ENCODE measurements at places on chromosomes 2 and 18.

- DNase-seq: no peak
These were observed 29.0 kb upstream of the SLC35F6 start for GRCh38 chr2:26735097-26735496.

DNA sequence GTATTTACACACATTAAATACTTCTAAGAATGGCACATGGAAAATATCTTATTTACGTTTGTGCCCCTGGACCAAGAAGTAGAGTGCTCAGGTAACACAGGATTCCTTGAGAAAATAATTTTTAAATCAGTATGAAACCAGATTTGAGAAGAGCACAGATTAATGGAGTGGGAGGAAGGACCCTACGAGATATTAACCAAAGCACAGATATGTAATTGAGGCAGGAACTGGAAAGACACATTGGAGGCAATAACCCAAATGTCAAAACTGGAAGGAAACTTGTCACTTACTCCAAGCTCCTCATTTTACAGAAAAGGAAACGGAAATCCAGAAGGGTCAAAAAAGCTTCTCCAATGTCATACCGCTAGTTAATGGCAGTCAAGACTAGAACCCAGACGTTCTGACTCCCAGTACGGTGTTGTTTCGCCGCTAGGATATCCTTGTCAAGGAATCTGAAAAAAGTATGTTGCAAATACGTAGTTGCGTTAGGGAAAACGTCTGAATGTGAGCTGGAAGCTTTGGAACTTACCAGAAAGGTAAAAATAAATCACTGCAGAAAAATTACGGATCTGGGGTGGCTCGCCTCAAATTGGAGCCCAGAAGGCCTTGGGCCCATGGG, 634 bp downstream of the MTIF2 start:
- DNase-seq: no peak

DNA sequence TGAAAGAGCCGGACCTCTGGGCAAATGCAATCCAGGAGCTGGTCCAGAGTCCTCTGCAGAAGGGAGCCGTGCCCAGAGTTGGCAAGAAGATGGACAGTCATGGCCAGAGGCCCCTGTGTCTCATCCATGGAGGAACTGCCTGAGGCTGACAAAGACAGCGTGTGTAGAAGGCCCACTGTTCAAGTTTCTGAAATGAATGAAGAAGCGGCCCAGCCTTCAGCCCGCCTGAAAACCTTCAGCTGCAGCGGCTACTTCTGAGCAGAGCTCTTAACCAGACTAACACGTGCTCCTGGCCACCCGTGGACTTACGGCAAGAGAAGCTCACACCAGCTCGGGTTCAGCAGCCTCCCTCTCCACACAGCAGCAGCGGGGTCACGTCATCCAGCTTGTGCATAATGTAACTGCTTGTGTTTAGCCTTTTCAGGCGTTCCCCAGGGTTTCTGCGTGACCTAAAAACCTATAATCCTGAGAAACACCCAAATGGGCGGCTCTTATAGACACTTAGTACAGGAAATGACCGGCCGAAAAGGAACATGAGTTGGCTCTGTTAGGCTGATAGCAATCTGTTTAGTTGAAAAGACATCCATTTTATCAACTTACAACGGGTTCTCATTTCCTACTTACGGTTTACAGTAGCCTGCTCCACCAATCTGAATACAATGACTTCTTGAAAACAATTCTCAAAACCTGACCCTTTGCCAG, at the start of gene FAM124B:
TSS of gene FAM124B (minus strand) at position 467 of the 702 bp plus-strand sequence. CDS start at position 128, 339 bp downstream.
- no peak for DNase-seq

DNA sequence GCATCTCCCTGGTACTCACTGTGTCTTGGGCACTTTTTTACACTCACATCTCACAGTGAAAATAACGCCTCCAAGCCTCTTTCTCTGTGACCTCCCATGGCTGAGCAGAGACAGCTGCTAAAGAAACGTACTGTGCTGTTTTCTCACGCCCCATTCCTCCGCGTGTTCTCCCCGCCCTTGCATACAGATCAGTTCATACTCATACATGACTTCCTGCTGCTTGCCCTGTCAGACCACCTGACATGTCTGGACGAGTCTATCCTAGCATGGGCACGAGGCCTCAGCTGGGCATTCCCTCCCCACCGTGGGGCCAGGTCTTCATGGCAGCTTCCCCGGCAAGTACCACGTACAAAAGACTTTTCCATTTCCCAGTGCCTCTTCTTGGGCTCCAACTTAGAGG, 21.2 kb upstream of the IL1A start:
- no peak for DNase-seq

- DNase-seq: no peak
These were observed 15.2 kb upstream of the FAHD2A start for GRCh38 chr2:95387358-95387757.

DNA sequence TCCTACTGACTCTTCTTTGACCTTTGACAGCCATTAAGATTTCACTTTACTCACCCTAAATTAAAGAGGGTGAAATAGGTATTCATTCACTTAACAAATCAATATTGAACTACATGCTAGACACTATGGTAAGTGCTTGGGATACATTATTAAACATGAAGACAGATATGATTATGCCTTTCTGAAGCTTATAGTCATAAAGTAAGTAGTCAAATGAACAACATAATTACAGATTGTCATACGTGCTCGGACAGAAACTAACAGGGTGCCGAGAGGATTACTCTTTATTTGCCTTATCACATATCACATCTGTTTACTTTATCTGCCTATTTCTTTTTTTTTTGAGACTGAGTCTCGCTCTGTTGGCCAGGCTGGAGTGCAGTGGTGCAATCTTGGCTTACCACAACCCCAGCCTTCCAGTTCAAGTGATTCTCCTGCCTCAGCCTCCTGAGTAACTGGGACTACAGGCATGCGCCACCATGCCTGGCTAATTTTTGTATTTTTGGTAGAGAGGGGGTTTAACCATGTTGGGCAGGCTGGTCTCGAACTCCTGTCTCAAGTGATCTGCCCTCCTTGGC, 9.8 kb downstream of the ACVR2A start:
- no peak for DNase-seq

DNA sequence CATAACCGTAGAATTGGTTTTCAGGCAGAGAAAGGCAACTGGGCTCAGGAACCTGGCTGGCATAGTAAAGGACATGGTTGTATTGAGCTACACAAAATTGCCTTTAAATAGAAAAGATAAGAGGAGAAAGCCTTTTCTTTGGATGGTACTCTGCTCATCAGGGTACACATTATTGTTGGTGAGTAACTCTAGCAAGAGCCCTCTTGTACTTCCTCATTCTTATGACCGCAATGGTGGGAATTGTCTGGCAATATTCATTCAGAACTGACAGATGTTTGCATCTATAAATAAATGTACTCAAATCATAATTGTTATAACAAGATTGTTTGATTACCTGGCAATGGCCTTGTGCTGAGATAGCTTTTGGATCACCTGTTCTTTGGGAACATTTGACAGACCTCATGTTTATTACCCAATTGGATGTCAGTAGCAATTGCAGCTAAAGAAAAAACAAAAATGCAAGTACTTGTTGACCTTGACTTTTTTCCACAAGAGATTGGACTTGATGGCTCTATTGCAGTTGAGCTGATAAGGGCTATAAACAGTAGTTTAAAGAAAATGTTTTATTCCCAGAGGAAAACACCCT, 43.9 kb downstream of the MEIS1 start:
- DNase-seq: no peak

DNA sequence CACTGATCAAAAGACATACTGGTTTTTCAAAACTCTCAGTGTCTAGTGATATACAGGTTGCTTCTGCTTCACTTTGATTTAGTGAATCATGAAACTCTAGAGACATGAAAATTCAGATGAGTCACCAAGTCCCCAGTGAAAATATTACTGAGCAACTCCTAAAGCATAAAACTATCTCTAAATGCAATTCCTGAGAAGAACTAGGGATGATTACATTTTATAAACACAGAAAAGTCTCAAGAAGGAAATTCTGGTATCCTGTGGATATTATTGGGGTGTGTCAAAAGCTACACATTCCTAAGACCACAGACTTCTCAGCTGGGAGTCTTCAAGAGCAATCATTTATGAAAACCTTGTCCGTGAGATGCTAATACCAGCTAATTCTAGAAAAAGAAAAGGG, 9.7 kb downstream of the LRRTM4 start:
- DNase-seq: no peak

GRCh38 chr2:196337208-196337953, 166.0 kb upstream of the STK17B start:
- DNase-seq: peak; percentile 21

GRCh38 chr2:20728114-20728758, 61.3 kb downstream of the GDF7 start:
- DNase-seq: no peak

GRCh38 chr2:10535703-10536102, 87.6 kb upstream of the ODC1 start:
- DNase-seq: peak; percentile 55

GRCh38 chr2:190325588-190325987, 6.0 kb upstream of the HIBCH start:
- no peak for DNase-seq

GRCh38 chr2:64522843-64523428, 1.2 kb upstream of the AFTPH start:
- DNase-seq: peak; percentile 88

GRCh38 chr2:112019569-112019982, 35.5 kb upstream of the TMEM87B start:
- no peak for DNase-seq

DNA sequence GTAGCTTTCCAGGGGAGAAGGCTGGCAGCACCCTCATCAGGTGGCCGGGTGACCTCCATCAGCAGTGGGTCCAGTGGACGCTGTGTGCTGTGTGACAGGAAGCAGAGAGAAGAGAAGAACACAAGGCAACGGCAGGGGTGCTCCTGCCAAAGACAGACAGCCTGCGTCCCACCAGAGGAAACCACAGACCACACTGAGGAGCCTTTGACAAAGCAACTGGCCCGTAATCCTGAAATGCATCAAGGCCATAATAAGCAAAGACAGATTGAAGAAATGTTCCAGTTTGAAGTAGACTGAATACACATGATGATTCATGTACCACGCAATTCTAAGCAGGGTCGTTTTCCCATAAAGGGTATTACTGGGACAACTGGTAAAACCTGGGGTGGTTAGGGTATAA, 172.4 kb downstream of the FBXO15 start:
- DNase-seq: no peak

GRCh38 chr2:171568089-171568488, 45.8 kb downstream of the CYBRD1 start:
- DNase-seq: no peak

GRCh38 chr2:179793238-179793637, 68.2 kb downstream of the ZNF385B start:
- no peak for DNase-seq

DNA sequence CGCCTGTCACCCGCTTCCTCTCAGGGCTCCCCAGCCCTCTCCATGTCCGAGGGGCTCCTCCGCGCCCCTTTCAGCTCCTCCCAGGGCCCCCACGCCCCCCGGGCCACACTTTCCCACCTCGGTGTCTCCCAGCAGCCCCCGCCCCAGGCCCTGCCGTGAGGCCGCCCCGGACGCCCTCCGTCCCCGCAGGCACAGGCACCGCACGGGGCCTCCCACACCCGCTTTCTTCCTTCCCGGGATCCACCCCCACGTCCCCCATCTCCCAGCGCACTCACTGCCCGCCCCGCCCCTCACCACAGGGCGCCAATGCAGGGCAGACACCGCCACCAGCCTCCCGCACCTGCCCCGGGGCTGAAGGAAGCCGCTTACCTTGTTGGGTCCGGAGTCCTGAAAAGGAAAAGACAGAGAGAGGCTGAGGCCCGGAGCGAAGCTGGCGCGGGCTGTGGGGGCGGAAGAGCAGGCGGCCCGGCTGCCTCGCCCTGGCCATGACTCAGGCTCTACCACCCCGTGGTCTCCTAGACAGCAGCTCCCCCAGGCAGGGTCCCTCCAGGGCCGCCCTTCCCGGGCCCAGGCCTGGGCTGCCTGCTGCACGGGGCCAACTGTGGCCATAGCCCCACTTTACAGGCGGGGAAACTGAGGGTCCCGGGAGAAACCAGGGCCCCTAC, 37.7 kb downstream of the KIF1A start:
- DNase-seq: no peak

GRCh38 chr2:21779786-21780185, 656.0 kb downstream of the TDRD15 start:
- DNase-seq: no peak

DNA sequence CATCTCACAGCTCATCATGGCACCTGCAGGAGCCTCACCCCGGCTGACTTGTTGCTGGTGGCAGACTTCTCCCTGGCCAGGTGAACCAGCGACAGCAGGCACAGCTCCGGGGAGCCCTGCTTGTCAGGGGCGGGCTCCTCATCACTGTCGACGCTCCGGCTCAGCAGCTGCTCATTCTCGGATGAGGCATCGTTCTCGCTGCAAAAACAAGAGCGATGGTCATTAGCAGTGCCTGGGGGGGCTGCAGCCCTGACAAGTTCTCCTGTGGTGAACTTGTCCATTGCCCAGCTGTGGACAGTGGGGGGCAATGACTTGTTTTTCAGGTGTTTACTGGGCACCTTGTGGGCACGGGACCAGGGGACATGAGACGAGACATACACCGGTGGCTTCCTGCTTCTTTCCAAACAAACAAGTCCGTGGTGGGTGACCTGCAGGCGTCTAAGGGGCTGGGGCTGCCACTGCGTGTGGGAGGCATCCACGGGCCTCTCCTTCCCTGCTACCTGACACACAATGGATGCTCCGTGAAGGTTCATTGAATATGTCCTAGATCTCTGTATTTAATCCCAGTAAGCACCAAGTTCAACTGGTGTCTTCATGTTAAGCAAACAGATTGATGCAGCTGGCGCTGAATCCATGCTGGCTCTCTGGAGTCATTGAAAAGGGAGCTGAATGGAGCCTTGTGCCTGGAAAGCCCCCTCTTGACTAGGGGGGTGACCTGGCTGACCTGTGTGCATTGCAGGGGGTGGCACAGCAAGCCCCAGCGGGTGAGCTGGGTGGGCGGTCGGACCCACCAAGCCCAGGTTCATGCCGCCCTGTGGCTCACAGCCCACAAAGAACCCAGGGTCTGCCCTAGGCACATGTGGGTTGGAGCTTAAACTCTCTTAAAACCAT, 81.0 kb downstream of the EDAR start:
- DNase-seq: no peak

- peak; percentile 8 for DNase-seq
These were observed 323.5 kb downstream of the AFF3 start for GRCh38 chr2:99818842-99819241.

DNA sequence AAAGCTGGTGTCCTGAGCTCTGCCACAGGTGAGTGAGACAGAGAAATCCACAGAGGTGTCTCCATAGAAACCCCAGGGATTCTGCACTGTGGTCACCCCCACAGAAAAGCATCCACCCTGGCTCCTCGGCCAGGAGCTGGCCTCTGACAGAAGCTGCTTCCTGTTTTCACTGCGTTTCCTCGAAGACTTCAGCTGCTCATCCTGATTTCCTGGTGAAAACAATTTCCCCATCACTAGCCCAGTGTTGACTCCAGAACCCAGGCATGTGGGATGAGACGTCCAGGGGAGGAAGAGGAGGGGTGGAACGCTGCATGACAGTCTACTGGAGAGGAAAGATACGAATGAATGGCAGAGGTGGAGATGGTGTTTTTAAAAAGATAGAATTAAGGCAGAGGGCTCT, 60.3 kb upstream of the GPR45 start:
- DNase-seq: no peak

GRCh38 chr2:68463287-68463877, 3.7 kb downstream of the FBXO48 start:
- peak; percentile 44 for DNase-seq
